Stimulated activated CD4-positive, alpha-beta T cell treated with anti-CD3 and anti-CD28 coated beads, Interleukin-1b, Interleukin-23, amount 100 ng/mL, for 4 hours (primary cell): ENCODE measurements at places on chromosomes 4 and X.

DNA sequence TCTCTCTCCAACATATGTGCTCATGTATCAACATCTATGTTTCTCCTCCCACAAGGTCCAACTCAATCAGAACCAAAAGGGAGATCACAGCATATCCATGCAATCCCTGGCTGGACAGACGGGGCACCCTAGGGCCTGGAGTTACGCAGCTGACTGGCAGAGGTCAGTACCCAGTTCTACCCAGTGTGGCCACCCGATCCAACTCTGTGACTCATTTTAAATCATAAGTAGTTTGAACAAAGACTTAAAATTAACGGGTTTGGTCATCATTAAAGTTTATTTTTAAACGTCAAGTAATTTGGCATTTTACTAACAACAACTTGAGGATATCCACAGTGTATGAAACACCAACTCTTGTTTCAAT, 59.5 kb downstream of the APBB2 start:
- DNase-seq = no peak

DNA sequence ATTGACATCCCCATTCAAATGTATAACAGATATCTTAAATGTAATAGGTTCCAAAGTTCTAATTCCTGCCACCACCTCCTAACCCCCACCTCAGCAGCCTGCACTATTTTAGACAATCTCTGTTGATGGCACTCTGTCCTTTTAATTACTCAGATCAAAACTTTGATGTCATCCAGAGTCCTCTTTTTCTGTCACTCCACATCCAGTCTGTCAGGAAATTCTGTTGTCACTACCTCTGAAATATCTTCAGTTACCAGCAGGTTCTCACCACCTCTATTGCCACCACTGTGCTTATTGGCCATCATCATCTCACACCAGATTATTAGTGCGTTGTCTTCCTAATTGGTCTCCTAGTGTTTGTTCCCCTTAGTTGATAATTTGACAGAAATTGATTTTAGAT, 76.2 kb downstream of the PTPN13 start:
- DNase-seq = no peak

- DNase-seq = no peak
Observed at GRCh38 chrX:34218063-34218462, 85.9 kb upstream of the FAM47A start.

GRCh38 chr4:66062044-66062443, 391.8 kb upstream of the EPHA5 start:
- DNase-seq = no peak

GRCh38 chrX:69522052-69522451, 17.9 kb downstream of the NALF2 start:
- DNase-seq = no peak

DNA sequence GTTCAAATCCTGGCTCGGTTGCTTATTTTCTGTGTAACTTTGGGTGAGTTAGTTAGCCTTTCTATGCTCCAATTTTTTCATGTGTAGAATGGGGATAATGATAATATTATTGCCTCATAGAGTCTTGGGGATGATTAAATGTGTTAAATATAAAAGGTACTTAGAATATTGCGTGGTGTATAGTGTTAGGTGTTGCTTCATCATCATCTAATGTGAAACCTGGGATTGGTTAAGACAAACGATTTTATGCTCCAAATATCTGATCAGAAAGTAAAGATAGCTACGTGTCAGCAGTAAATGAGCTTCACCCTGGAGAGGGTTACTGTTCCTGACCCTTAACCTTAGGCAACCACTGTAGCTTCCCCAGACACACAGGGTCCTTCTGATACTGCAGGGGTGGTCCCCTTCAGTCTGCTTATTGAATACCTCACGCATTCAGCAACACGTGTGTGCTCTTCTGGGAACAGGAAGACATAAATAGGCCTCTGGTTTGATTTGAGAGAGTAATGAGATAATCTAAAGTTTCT, 50.1 kb downstream of the GPAT3 start:
- no peak for DNase-seq
